Breast epithelium (tissue), 4 donors: ENCODE measurements at places on chromosomes 3 and 15. TPM values are rescaled to one million over a fixed set of nuclear protein-coding genes. Genes with fewer than 3 reads are reported as not detected.

Gene ALS2CL
- 20.6 TPM for total RNA-seq

Gene ATP13A5
- 4.5 TPM for total RNA-seq

Gene SENP8
- total RNA-seq = 4.4 TPM

Gene AGBL1
- total RNA-seq = not detected

Gene LSAMP
- total RNA-seq = 1.6 TPM

Gene CHCHD4
- total RNA-seq = 19.9 TPM

GRCh38 chr3:76436894-76437293 lies 603.0 kb upstream of the ROBO2 start:
- DNase-seq = no peak

GRCh38 chr3:134998855-134999254 lies 203.8 kb downstream of the EPHB1 start:
- no peak for DNase-seq

- no peak for DNase-seq
These were observed 212.5 kb upstream of the GADL1 start for GRCh38 chr3:31106912-31107311.

DNA sequence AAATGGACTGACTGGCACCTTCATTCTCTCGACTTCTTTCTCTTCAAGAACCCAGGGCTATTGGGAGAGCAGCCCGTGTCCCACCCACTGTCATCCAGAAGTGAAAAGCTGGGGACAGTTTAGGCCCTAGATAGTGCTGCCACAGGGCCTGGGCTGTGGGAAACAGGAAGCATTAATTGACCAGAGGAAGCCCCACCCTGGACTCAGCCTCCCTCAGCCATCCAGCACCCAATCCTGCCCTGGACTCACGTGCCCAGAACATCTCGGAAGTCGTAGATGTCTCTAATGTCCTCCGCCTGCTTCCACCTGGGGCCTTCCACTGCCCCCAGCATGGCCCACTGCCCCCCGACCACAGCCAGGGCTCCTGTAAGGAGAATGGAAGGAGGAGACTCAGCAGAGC lies 2.3 kb downstream of the CAMK1 start:
- DNase-seq = no peak

DNA sequence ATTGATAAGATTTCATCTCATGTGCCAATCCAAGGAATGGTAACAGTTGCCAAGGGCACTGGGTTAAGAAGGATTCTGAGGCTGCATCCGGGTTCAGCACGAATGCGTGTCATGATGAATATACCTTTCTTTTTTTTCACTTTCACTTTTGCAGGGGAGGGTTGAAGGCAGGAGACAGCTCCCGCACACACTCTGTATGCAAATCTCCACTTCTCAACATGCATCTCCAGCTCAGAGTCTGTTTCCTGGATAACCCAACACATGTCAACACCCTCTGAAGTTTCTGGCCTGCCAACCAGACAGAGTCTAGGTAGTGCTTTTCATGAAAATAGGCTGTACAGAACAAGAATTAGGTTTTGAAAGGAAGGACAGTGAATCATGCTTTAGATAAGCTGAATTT lies 21.6 kb downstream of the B4GALT4 start:
- no peak for DNase-seq

DNA sequence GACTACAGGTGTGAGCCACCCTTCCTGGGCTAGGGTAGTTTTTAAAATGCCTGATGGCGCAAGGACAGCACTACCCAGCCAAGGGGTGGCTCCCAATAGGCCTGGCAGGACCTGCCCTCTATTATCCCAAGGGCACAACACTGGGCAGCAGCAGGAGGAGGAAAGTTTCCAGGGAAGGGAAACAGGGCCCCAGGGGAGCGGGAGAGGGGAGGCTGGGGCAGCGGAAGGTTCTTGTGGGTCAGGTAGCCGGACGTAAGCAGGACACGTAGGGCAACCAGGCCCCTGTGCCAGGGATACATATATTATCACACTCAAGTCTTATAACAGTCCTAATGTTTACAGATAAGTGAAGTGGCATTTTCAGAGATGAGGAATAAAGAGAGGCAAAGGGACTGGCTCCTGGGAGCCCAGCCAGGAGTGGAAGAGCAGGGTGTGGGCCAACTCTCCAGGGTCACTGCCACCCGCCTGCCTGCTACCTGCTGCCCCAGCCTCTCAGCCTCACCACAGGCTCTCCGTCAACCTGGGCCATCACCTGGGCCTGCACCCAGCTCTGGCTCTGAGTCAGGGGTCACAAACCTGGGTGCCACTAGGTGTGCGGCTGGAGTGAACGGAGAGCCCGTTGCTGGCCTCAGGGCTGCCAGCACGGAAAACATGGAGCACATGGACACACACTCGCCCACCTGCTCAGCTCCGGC lies 73.2 kb upstream of the SNRPA1 start:
- DNase-seq = no peak

DNA sequence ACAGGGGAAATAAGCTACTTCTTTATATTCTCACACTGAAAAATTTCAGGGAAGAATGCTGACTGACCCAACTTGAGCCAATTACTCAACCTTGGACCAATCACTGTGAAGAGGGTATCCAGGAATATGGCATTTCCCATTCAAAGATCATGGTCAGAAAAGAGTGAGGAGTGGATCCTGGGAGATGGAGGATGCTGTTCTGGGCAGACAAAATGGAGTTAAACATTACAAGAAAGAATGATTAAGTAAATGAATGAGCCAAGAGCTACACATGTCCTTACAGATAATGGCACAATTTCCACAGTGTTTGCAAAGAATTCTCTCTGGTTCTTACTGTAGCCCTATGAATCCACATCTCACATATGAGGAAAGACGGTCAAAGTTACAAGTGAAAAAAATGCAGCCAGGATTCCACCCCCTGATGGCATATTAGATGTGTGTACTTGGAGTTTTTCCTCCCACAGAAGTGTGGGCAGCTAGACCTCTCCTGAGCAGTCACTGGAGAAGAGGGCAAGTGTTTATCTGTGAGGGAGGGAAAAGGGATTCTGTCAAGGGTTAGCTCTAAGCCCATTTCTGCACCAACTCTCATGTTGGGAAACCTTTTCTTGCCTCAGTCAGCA lies 33.8 kb downstream of the AMOTL2 start:
- no peak for DNase-seq

DNA sequence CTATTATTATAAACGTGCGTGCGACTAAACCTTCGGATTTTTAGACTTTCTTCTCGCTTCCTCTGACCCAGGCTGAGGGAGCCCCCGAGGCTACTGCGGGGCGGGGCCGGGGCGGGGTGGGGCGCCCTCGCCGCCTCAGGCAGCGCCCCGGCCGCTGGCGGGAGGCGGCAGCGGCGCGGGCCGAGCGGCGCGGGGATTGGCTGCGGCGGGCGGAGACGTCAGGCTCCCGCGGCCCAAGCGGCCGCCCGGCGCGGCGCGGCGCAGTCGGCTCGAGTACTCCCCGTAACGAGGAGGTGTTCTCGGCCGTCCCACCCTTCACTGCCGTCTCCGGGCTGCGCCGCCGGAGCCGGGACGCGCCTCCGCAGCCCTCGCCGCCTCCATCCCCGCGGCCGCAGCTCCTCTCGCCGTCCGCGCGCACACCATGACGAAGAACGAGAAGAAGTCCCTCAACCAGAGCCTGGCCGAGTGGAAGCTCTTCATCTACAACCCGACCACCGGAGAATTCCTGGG lies at the start of gene ATP1B3:
Gene ATP1B3, plus strand, starts transcription at position 263 of the 510 bp plus-strand sequence. Its CDS starts 159 bp downstream, at position 422.
- peak; percentile 67 for DNase-seq

DNA sequence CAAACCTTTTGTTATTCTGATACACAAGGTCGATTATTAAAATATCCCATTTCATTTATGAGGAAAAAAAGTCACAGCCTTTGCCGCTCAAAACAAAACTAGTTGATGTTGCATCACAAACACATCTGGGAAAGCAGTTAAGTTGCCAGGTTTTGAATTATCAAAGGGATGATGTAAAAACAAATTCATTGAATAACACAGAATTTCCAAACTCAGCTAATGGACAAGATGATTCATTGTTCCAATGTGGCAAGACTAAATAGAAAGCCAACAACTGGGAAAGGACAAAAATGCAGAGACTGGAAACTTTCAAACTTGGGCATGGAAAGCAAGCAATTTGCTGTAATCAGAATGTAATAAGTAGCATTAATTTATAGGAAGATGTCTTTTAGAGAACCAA lies 610.0 kb upstream of the ZNF385D start:
- DNase-seq = no peak

DNA sequence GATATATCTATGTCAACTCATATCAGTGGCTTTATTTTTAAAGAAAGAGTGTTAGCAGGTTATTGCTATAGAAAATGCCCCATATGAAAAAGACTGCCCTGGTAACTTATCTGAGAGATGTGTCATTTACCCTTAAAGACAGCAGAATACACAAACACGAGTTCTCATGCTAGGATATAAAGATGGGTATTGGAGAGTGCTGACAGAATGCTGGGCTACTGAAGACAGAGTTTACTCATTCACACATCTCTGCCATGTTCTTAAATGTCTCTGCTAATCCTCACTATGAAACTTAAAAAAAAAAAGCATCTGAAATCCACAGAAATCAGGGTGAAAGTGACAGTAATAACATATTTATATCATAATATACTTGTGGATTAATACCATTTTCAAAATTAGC lies 126.7 kb downstream of the FOXP1 start:
- no peak for DNase-seq
